ENCODE measurements at places on chromosomes 7 and 10. TPM values are rescaled to one million over a fixed set of nuclear protein-coding genes. Genes with fewer than 3 reads are reported as not detected.

The FAM237B gene
- total RNA-seq = 1.7 TPM

- no peak for DNase-seq
These were observed 128.4 kb upstream of the BTBD16 start for GRCh38 chr10:122142641-122143237.

DNA sequence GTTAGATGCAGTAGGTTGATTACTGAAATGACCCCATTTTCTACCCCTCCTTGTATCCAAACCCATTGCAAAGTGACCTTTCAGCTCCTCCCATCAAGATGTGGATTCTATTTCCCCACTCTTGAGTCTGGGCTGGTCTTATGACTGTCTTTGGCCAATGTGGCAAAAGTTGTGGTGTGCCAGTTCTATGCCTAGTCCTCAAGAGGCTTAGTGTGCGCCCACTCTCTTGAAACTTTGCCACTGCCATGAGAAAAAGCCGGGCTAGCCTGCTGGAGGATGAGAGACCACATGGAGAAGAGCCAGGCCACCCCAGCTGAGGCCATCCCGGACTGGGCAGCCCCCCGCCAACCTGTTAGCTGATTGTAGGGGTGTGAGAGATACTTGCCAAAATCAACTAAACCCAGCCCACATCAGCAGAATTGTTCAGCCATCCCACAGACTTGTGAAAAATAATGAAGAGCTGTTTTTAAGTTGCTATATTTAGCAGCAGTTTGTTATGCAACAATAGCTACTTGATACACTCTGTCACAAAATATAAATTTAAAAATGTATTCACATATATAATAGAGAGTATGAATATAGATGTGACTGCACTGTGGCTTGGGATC, 131.0 kb upstream of the PALS2 start:
- DNase-seq = no peak

- no peak for DNase-seq
These were observed 10.6 kb upstream of the PRSS2 start for GRCh38 chr7:142760071-142760642.

DNA sequence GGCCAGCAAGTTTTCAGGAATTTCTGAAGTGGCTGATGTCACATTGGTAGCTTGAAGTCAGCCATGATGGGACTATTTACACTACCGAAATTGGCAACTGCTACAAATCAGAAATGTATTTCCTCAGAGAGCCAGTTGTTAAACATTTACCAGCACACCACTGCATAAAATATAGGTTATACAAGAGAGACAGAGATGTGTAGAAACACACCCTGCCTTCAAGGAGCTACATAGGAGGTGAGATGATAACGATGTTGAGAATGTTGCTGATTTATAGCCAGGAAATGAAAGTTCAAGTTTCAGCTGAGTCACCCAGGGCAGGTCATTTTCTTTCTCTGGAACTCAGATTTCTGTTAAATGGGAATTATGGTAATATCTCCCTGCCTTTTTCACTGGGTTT, 46.0 kb upstream of the TCF7L2 start:
- DNase-seq = no peak

DNA sequence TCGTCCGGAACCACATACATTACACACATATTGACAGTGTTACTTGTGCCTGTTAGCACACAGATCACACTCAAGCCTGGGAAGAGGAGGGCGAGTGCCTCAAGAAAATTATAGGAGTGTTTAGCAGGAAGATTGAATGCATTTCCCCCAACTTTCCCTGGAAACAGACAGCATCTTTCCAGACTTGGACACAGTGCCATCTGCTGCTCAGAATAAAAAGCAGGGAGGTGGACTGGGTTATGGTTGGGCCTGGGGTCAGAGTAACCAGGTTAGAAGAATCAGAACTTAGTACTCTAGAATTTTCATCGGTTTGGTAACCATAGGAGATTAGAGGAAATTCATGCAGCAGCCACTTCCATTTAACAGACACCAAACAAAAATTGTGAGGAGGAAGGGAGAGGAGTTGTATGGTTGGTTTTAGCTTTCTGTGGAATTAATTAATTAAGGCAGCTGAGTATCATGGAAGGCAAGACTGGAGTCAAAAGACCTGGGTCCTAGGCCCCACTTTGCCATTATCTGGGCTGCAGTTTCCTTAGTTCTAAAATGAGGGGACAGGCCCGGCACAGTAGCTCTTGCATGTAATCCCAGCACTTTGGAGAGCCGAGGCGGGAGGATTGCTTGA, 43.4 kb upstream of the OPTN start:
- peak; percentile 53 for DNase-seq

The MEIG1 gene
- total RNA-seq = not detected

The GPR37 gene
- 1.2 TPM for total RNA-seq

DNA sequence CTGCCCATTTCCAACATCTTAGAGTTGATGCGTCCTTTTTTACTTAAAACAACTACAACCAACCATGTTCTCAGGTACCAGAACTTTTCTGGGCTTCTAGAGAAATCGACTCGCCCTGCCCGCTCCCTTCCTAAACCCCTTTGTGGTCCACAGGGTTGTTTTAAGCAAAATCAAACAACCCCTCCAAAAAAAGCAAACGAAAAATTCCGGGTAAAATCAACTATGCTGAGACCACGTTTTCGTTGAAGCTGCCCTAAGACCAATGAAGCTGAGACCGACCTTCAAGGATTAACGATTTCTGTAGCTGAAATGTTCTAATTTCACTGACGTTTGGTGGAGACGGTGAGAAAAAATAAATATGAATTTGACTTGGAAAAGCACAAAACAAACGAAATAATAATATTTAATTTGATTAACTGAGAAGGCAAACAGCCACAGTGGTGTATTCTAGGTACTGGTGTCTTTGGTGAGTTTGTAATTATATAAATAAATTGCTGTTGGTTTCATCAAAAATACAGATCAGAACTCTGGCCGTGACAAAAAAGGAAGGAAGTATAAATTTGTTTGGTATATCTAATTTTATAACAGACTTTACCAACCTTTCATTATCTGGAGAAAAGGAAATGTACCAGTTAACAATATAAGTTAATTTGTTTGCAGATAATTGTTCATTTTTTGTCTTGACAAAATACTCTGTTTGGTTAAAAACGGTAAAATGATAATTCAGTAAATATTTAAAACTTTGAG, 4.7 kb upstream of the IGF2BP3 start:
- DNase-seq = no peak

DNA sequence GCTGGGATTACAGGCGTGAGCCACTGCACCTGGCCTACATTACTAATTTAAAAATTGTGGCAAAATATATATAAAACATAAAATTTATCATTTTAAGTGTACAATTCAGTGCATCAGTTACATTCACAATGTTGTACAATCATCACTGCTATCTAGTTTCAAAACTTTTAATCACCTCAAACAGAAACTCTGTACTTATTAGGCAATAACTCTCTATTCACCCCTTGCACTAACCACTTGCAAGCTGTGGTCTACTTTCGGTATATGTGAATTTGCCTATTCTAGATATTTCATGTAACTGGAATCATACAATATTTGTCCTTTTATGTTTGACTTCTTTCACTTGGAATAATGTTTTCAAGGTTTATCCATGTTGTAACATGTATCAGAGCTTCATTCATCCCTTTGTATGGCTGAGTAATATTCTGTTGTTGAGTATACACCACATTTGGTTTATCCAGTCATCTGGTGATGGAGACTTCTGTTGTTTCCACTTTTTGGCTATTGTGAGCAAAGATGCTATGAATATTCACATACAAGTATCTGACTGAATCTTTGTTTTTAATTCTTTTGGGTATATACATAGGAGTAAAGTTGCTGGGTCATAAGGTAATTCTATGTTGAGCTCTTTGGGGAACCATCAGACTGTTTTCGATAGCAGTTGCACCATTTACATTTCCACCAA, 14.3 kb upstream of the ELOVL3 start:
- DNase-seq = no peak

DNA sequence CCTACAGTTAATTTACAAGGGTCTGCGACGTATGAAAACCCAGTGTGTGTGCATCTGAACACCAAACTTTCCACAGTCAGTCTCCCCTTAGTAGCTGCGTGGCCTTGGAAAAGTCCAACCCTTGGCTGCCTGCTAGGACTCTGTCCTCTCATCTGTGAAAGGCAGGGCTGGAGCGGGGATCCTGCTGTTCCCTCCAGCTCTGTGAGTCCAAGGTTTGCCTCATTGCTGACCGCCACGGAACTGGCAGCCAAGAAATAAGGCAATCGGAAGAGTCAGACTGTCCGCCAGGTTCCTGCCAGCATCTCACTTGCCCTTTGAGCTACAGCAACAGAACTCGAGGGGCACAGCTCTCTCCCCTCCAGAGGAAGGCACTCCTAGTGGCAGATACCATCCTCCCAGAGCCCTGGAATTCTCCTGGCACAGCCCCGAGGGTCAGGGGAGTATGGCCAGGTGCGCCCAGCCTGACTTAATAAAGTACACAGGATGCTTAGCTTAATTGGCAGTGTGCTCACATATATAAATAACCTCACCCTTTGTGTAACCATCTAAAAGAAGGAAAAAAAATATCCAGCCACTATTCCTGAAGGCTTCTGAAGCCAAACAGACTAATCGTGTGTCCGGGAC, 530.1 kb upstream of the FOXK1 start:
- no peak for DNase-seq

- DNase-seq = no peak
These were observed 48.7 kb downstream of the CAMK2B start for GRCh38 chr7:44276571-44277221.

The LBX1 gene
- total RNA-seq = 0.24 TPM

The DHX32 gene
- 40.4 TPM for total RNA-seq

- no peak for DNase-seq
These were observed 55.8 kb downstream of the FAM171A1 start for GRCh38 chr10:15315286-15315685.

The ATP5F1C gene
- 177 TPM for total RNA-seq

DNA sequence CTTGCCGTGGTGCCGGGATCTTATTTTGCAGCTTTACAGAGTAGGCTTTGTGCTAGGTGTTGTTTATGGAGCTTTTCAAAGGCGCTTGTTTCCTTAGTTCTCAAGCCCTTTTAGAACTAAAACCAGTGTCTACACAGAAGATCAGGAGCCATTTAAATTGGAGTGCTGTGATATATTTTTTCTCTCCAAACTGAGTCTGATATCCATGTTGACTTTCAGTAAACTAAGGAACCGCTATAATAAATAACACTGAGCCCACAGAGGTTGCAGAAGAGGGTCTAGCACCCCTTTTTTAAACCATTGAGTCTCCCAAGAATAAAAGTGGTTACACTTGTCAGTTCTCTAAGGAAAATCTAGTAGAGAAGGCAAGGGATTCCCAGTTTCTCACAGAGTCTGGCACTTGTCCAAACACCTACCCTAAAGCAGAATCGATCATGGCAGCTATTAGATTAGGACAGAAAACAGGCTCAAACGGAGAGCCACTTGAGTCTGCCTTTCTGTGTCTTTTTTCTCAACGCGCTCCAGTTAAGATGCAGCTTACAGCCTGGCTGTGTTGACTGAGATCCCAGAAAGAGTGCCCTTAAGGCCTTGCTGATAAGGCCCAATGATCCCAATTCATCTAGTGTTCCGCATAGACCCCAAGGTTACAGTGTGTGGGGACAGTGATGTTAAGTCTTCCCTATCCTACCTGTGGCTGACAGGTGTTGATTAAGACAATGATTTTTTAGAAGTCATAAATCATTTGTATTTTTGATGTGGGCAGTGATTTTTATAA, 804 bp downstream of the TMEM106B start:
- peak; percentile 50 for DNase-seq

The CYP2W1 gene
- total RNA-seq = 39.2 TPM

DNA sequence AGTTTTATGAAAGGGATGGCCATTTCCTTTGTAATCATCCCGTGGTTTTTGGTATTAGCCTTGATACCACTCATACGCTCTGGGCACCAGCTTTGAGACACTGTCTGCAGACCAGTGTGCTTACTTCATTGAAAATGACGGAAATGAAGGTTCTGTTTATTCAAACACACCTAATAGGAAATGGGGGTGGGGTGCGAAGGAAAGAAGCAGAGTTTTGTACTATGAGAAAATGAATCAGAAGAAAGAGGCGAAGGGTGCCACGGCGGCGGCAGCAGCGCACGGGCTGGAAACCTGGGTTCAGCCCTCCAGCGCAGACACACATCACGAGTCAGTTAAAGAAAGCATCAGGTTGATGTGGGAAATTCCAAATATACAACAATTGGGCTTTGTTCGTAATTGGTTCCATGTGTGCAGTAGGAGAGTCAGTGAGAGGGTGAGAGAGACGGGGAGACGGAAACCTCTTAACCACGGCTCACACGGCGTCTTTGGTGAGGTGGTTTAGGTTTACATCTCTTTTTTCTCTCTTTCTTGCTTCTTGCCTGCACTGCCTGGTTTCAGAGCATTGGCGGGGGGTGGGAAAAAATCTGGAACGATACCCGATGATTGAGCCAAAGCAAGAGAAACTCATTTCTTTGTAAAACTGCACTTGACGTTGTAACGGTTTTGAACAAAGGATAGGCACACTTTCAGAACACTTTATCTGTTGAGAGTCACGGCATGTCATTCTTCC, 321.2 kb downstream of the FRMD4A start:
- no peak for DNase-seq

DNA sequence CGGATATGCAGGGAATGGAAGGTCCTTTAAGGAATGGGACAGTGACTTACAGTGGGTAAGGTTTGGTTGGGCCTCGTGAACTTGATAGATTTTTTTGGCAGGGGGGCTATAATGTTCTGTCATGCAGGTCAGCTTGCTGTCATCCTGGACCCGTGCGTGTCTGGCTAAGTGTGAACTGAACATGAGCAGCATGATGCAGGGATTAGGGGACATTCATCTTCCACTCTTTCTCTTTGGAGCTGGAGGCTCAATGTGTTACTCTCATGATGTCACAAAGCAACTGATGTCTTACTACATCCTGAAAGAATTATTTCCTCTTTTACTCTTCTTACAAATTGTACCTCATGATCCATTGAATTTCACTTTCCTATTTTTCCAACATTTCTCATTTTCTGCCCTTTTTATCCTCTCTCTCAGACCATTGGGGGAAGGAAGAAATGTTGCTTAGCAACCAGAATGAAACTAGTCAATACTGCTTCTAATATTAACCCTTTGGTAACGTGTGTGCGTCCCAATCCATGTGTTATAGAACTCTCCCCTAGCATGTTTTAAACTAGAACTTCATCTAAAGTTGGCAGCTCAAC, 549.1 kb downstream of the LRMDA start:
- no peak for DNase-seq

DNA sequence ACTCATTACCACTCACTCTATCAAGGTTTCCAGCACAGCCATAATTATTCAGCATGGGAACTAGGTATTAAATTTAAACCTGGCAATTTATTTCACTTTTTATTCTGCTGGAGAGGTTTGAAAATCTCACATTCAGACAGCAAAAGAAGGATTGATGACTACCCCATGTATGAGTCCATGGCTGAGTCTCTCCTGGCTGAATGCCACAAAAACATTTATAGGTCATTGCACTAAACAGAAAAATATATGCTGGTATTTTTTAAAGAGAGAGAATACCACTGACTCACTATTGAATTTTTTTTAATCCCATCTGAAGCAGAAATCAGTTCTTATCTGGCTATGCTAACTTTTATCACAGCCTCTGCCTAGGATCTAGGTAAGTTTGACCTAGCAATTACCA, 336.3 kb downstream of the PPP1R3A start:
- peak; percentile 29 for DNase-seq

DNA sequence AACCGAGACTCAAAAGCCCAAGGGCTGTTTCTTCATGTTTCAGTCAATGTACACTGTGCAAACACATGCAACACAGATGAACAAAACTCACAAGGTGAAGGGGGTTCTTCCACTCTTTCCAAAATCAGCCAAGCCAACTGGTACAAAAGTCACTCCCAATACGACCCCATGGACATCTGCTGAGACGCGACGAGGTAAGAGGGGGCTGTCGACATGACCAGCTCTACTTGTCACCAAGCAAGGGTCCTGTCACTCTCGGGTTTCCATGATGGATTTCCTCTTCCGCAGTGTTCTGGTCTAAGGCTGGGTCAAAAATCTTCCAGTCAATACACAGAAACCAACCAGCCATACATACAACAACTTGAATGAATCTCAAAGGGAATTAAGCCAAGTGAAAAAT, 37.8 kb downstream of the CTBP2 start:
- no peak for DNase-seq
